ENCODE measurements at places on chromosomes 6 and 20.

DNA sequence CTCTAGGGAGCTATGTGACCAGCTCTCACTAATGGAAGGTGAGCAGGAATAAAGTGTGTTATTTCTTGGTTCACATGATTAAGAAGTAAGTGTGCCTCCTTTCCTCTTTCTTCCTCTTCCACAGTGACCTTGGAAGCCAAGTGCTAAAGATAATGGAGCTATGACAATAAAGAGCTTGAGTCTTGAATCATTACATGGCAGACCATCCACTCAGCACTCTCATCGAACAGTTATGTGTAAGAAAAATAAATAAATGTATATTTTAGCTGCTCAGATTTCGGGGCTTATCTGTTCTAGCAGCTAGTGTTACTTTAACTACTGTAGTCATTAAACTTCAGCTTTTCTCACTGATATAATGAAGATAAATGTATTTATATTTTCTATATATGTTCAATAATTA is 72.9 kb downstream of the HDGFL1 start:
- DNase-seq = no peak

DNA sequence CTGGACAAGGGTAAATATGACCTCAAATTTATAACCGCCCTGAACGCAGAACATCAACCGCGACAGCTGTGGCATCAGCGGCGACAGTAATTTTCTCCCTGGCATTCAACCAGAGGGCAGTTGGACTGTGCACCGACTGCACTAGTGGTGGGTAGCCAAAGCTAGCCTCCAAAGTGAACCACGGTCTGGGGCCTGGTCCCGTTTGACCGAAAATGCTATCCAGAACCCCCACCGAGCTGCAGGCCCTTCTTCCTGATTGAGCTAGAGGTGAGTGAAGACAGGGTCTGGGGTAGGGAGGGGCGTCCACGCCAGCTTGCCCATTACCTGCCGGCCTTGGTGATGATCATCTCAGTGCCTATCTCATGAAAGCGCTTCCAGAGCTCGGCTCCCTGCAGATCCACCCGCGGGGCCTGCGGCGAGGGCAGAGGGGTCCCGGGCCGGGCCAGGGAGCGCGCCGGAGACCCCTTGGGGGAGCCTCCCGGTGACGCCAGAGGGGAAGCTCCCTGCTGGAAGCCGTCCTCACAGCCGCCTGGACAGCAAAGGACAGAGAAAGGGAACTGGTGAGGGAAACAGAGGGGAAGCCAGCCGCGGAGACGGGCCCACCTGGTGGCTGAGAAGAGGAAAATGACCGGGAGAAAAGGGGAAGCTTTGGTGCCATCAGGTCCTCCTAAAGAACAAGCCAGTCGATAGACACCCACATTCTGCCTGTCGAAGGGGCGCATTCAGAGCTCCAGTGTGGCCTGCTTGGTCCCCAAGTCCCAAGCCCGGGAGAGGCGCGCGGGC is 2.0 kb downstream of the TBX18 start:
- no peak for DNase-seq

GRCh38 chr20:17810062-17810631 is 110.4 kb downstream of the BANF2 start:
- no peak for DNase-seq

- no peak for DNase-seq
Measured at GRCh38 chr20:46349742-46350056, 41.4 kb upstream of the CDH22 start.

- DNase-seq = no peak
Measured at GRCh38 chr6:88177961-88178464, 11.9 kb upstream of the CNR1 start.

- peak; percentile 25 for DNase-seq
Measured at GRCh38 chr20:33005132-33005566, 916 bp upstream of the SUN5 start.

- no peak for DNase-seq
Measured at GRCh38 chr6:103140308-103141027, 1719.3 kb downstream of the HACE1 start.
